ENCODE measurements at places on chromosomes 3 and 15. TPM values are rescaled to one million over a fixed set of nuclear protein-coding genes. Genes with fewer than 3 reads are reported as not detected.

- H3K4me1 ChIP-seq: no peaks in the 10 kb centered on the region
- no peaks in the 10 kb centered on the region for H3K27me3 ChIP-seq
- H3K4me3 ChIP-seq: no peak overlapping the region
- no peak for DNase-seq
- H3K27ac ChIP-seq: no peak overlapping the region
These were observed 95.2 kb downstream of the SLMAP start for GRCh38 chr3:57851304-57851703.

HCN4 gene
- total RNA-seq: 0.07 TPM

DNA sequence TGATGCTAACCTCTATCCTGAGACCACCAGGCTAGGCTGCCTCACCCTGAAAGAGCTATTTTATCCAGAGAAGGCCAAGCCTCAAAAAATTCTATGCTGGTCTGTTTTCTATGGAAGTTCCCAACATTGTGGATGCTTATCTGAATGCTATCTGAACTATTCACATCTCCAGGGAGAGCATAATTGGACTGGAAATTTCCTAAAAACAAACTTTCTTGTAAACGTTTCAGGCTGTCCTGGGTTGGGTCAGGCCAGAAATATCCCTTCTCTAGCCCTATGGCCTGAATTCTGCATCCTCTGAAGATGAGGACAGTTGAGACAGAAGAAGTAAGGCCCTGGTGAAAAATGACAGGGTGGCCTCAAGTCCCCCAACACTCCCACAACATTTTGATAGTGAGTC lies 706.4 kb upstream of the NR2F2 start:
- H3K4me1 ChIP-seq: no peaks in the 10 kb centered on the region
- H3K4me3 ChIP-seq: no peak overlapping the region
- H3K27me3 ChIP-seq: no peaks in the 10 kb centered on the region
- H3K27ac ChIP-seq: no peak overlapping the region
- DNase-seq: no peak
- no peaks in the 10 kb centered on the region for H3K36me3 ChIP-seq

DNA sequence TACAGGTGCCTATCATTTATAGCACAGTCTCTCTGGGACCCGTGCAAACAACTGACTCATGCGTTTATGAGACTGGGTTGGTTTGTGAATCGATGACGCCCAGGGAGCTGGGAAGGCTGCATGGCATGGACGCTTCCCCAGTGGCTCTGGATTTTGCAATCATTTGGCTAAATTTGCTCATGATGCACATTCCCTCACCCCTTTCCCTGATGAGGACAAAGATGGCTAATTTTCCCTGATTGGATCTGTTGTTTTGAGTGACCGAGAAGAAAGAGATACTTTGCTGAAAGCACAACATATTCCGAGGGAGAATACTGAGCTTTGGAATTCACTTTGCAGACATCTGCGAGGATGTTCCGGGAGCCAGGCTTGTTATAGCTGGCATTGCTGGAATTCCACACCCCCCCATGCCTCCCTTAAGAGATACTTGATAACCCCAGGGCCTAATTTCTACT lies 51.1 kb downstream of the CGNL1 start:
- H3K27me3 ChIP-seq: peaks cover 13% of the 10 kb centered on the region
- no peak for DNase-seq
- no peak overlapping the region for H3K4me3 ChIP-seq
- peaks cover 6% of the 10 kb centered on the region for H3K4me1 ChIP-seq

DNA sequence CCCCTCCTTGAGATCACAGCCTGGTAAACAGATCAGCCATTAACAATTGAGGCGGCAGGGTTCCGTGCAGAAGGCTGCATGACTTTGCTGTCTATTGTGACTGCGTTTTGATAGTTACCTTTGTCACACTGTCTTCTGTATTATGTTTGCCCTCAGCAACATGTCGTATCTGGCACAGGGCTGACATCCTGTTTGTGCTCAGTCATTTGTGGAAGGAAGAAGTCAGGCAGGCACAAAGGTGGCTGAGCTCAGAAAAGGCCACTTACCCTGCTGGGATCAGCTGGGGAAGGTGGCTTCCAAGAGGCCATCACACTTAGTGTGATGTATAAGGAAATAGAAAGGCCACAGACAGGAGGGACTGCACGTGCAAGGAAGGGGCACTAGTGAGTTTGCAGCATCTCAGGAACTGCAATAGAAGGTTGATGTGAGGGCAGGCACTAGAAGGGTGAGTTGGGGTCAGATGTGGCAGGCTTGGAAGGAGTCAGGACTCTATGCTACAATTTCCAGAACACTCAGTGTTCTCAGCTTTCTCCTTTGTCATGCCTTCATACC lies 13.4 kb downstream of the PML start:
- peaks cover 23% of the 10 kb centered on the region for H3K36me3 ChIP-seq
- no peak for DNase-seq
- H3K27me3 ChIP-seq: no peaks in the 10 kb centered on the region
- H3K27ac ChIP-seq: no peak overlapping the region
- H3K4me3 ChIP-seq: no peak overlapping the region

- H3K36me3 ChIP-seq: no peaks in the 10 kb centered on the region
- DNase-seq: no peak
- H3K27ac ChIP-seq: no peak overlapping the region
- no peak overlapping the region for H3K4me3 ChIP-seq
- peaks cover 6% of the 10 kb centered on the region for H3K4me1 ChIP-seq
These were observed 230.7 kb upstream of the SATB1 start for GRCh38 chr3:18655827-18656226.

GRCh38 chr3:33659856-33660434 lies 58.1 kb downstream of the CLASP2 start:
- peaks cover 26% of the 10 kb centered on the region for H3K4me1 ChIP-seq
- H3K27ac ChIP-seq: peak overlapping the region; percentile 8
- DNase-seq: no peak
- H3K36me3 ChIP-seq: no peaks in the 10 kb centered on the region

DNA sequence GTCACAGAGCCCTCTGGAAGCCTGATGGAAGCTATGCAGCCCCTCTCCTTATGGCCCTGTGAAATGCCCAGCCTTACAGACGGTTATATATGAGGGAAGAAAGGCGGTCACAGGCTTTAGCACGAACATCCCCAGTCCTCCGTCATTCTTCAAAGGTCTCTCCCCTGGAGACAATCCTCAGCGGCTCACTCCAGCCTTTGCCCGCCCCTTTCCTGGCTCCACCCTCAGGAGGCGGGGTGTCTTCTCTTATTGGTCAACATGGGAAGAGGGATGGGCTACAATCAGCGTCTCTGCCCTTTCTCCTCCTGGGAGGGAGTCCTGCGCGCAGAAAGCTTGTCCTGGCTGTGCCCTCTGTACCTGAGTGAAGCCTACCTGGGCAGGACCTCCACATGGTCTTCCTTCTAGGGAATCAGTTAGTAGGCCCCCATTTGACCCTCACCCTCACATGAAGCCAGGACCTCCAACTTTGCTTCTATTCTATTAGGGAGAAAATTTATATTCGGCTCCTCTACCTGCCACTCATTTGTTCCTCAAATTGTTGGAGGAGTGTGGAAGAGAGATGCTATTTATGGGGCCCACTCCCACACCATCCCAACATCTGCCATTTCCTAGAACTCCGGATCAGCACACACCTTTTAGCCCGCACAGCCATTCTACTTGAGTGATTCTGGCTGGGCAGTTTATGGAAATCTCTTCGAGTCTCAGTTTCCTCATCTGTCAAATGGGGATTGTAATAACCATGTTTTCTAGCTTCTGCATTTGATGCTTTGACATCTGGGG lies 112.9 kb upstream of the SLC6A11 start:
- H3K4me3 ChIP-seq: no peak overlapping the region
- H3K27me3 ChIP-seq: peaks cover 96% of the 10 kb centered on the region

CCR8 gene
- not detected for total RNA-seq

- H3K36me3 ChIP-seq: peaks cover 3% of the 10 kb centered on the region
- no peak for DNase-seq
- H3K27me3 ChIP-seq: peaks cover 26% of the 10 kb centered on the region
- no peaks in the 10 kb centered on the region for H3K4me1 ChIP-seq
- H3K27ac ChIP-seq: no peak overlapping the region
These were observed 98.4 kb downstream of the IQSEC1 start for GRCh38 chr3:12974819-12975218.

DNA sequence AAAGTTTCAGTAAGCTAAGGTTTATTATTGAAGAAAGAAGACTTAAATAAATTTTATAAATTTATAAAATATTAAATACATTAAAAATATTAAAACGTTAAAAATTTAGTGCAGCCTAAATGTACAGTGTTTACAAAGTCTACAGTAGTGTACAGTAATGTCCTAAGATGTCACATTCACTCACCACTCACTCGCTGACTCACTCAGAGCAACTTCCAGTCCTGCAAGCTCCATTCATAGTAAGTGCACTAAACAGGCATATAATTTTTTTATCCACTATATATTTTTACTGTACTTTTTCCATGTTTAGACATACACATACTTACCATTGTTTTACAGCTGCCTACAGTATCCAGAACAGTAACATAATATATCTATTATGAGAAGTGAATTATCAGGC lies 51.5 kb downstream of the TJP1 start:
- H3K27ac ChIP-seq: no peak overlapping the region
- peaks cover 6% of the 10 kb centered on the region for H3K36me3 ChIP-seq
- no peak for DNase-seq
- H3K27me3 ChIP-seq: no peaks in the 10 kb centered on the region
- H3K4me3 ChIP-seq: no peak overlapping the region

DNA sequence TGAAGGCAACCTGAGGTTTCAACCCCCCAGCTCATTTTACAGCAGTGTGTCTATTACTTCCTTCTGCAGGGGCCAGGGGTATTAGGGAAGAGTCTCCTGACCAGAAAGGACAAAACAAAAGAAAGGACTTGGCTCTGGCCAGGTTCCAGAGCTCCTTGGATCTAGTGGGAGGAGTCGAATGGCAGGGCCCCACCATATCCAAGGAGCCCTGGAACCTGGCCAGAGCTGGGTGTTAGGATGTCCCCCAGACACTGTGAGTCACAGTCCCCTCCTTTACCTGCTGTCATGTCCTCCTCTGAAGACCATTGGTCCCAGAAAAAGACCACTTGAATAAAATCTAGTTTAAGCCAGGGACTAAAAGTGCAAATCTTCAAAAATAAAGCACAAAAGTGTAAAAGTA lies 113.2 kb downstream of the EEFSEC start:
- no peaks in the 10 kb centered on the region for H3K27me3 ChIP-seq
- no peak overlapping the region for H3K4me3 ChIP-seq
- no peak for DNase-seq

DNA sequence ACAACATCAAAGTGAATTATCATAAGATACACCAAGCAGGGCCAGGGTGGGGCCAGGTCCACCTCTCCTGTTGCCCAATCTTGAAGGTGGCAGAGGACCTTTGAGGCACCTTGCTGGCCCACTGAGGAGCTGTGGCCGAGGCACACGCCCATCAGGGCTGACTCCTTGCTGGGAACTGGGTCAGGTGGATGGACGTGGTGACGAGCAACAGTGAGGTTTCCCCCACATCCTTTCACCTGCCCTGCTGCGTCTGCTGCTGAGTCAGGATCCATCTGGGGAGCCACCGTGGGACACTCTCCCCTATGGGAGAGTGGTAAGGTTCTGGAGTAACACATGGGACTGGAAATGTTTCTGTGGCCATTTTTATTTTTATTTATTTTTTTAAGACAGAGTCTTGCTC lies 17.3 kb upstream of the FURIN start:
- H3K27me3 ChIP-seq: no peaks in the 10 kb centered on the region
- no peak overlapping the region for H3K4me3 ChIP-seq
- H3K27ac ChIP-seq: no peak overlapping the region
- no peaks in the 10 kb centered on the region for H3K36me3 ChIP-seq
- H3K4me1 ChIP-seq: no peaks in the 10 kb centered on the region

FRMD5 gene
- total RNA-seq: 7.0 TPM

DNA sequence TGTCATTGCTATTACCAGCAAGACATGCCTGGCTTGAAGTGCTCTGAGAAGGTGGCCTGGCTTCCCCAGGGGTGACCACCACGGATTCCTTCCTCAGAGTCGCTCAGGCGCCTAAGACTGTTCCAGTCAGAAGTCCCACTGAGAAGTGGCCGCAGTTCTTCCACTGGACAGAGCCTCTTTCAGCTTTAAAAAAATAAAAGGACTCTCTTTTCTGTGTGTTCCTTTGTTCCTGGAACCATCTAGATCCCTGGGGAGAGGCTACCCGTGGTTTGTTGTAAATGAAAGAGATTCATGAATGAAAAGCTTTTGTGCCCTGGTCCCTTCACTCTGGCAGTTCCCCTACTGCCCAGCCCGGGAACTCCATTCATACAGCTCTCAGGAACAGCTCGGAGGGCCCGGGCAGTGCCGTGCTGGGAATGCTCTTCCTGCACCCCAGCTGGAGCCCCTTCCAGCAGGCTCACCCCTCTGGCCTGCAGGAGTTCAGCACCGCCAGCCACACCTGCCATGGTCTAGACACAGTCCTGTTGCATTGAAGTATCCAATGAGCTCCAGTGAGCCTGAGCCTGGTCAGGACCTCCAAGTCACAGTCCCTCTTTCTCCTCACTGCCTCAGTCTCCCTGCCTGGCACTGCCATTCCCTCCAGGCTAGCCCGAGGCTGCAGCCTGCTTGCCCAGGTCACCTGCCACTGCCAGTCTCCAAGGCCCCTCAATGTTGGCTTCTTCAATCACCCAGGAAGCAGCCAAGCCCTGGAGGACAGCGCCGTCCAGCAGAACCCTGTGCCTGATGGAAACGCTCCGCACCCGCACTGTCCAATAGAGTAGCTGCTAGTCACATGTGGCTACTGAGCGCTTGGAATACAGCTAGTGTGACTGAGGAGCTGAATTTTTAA lies 75.4 kb downstream of the XXYLT1 start:
- no peak for DNase-seq
- no peaks in the 10 kb centered on the region for H3K27me3 ChIP-seq
- H3K4me3 ChIP-seq: no peak overlapping the region
- no peak overlapping the region for H3K27ac ChIP-seq
- peaks cover 5% of the 10 kb centered on the region for H3K36me3 ChIP-seq

OPA1 gene
- total RNA-seq: 110 TPM

GRCh38 chr3:149042789-149043386 lies 43.4 kb downstream of the HLTF start:
- no peaks in the 10 kb centered on the region for H3K27me3 ChIP-seq
- no peak overlapping the region for H3K4me3 ChIP-seq
- peaks cover 12% of the 10 kb centered on the region for H3K4me1 ChIP-seq
- peaks cover 5% of the 10 kb centered on the region for H3K36me3 ChIP-seq
- H3K27ac ChIP-seq: no peak overlapping the region

HES1 gene
- 141 TPM for total RNA-seq

GRCh38 chr15:55799291-55800212 lies 56.6 kb upstream of the PRTG start:
- DNase-seq: peak; percentile 82
- no peaks in the 10 kb centered on the region for H3K27me3 ChIP-seq
- peak overlapping the region; percentile 47 for H3K27ac ChIP-seq
- no peaks in the 10 kb centered on the region for H3K36me3 ChIP-seq
- no peak overlapping the region for H3K4me3 ChIP-seq

DNA sequence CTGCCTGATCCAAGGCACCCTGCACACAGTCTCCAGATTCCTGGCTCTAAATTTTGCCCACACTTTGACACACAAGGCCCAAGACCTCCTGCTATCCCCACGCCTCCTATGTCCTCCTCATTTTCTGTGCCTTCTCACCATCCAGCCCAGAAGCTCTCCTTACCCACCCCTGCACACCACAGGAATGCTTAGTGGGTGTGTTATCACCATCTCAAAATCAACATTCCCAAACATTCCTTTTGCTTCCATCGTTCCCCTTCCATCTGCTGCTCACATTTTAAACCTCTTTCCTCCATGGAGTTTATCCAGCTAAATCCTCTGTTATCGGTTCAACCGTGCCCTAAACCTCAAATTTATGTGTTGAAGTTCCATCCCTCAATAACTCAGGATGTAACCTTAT lies 43.9 kb downstream of the DGKG start:
- H3K4me1 ChIP-seq: no peaks in the 10 kb centered on the region
- no peak overlapping the region for H3K4me3 ChIP-seq

SLC27A2 gene
- 14.0 TPM for total RNA-seq
